ENCODE measurements at places on chromosomes 5 and 9.

- DNase-seq: no peak
These were observed 155.6 kb downstream of the EDIL3 start for GRCh38 chr5:84229045-84229444.

DNA sequence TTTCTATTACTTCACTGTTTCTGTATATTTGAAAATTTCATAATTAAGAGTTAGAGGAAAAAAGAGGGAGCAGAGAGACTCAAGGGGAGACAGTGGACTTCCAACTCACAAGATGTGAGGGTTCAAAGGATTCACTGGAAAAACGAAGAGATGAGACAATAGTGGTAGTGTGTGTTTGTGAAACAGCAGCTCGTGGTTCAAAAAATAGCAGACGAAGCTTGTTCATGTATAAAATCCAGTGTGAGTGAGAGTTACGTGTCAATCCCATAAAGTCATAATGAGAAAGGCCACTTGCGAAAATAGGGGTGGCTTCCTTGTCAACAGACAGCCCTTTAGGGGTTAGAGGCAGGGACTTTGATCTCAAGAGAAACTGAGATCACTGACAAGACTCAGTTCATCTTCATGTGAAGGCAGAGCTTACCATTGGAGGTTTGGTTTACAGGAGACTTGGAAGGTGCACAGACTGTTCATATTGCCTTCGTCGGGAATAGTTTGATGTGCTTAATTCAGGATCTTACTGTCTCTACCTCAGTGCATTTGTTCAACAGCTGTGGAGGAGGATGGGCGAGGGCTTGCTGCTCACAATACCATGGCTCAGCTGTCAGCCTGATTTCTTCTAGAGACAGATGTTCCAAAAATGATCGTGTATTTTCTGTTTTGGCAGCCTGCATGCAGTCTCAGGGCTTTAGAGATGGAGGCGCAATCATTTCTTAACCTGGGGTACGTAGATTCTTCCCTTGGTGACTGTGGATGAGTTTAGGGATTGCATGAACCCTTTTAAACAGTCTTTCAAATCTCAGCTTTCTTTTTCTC, 105.7 kb upstream of the KLF9 start:
- DNase-seq: no peak

DNA sequence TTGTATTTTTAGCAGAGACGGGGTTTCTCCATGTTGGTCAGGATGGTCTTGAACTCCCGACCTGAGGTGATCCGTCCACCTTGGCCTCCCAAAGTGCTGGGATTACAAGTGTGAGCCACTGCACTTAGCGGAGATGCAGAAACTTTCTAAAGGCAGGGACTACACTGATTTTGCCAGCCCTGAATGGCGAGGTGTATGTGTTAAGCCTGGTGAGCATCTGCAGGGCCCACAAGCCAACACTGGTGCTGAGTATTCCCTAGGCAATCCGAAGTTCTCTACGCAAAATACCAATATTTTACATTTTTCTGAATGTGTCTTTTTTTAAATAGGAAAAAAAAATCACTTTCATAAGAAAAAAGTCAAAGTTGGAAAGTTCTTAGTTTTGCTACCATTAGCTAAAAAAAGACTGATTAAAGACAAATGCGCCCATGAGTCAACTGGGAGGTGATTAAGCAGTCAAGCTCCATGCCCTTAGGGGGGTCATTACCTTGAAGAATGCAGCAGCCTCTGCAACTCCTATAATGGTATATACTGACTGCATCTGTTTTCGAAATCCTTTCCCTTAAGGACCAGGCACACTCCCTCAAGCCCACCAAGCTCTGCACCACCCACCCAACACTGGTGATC, 502.8 kb downstream of the BNC2 start:
- no peak for DNase-seq

DNA sequence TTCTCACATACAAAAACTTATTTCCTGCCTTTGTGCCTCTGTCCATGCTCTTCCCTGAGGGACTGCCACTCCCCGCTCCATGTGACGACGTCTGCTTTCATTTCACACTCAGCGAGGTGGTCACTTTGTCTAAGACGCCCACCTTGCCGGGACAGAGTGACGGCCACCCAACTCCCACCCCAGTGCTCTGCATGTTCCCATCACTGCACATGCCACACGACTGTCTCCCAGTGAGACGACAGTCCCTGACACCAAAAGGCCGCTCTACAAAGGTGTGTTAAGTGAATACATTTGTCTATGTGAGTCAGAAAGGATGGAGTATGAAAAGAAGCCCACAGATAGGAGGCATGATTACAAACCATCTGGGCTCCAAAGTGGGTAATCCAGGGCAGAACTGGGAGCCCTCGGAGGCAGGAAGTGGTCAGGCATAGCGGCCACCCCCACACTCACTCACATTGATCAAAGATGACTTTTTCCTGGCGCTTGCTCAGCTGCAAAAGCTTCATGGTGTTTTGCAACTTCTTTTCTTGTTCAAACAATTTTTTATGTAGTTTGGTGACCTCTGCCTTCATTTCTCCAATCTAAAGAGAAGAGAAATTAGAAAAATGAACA, 185.8 kb downstream of the CDK5RAP2 start:
- DNase-seq: peak; percentile 16

- DNase-seq: no peak
These were observed 50.7 kb downstream of the PRRC1 start for GRCh38 chr5:127568166-127568565.

DNA sequence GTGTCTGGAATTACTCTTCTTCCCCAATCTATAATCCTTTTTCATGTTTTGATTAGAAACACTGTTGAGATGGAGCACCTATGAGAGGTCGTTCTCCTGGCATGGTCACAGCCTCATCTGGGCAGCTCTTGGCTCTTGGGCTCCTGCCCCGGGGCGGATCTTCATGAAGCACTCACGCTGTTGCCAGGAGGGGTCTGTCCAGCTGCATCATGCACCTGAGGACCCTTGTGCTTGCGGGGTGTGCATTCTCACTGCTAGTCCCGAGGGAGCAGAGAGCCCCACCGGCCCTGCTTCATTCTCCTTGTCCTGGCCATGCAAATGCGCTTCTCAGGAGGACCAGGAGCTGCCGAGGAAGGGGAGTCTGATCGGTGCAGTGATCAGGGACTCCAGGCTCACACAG, 117.6 kb upstream of the S1PR3 start:
- DNase-seq: no peak

- DNase-seq: no peak
These were observed 307.4 kb downstream of the MAN2A1 start for GRCh38 chr5:109997161-109997560.

GRCh38 chr5:134846641-134846960, 833 bp downstream of the C5orf24 start:
- no peak for DNase-seq

GRCh38 chr5:163342306-163342705, 95.1 kb upstream of the CCNG1 start:
- DNase-seq: no peak

- DNase-seq: no peak
These were observed 106.2 kb downstream of the RXRA start for GRCh38 chr9:134432471-134432870.

- no peak for DNase-seq
These were observed 4.5 kb downstream of the PRELID2 start for GRCh38 chr5:145830594-145830993.

DNA sequence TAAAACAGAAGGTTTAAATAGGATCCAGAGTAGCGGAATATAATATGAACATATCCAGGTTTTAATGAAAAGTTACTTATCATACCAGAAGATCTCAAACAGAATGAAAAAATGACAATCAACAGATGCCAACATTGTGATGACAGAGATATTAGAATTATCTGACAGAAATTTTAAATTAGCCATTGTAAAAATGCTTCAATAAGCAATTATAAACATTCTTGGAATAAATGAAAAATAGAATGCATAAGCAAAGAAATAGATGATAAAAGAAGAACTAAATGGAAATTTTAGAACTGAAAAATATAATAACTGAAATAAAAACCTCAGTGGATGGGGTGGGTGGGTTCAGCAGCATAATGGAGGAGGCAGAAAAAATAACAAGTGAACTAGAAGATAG, 37.2 kb downstream of the ZMAT2 start:
- DNase-seq: no peak

DNA sequence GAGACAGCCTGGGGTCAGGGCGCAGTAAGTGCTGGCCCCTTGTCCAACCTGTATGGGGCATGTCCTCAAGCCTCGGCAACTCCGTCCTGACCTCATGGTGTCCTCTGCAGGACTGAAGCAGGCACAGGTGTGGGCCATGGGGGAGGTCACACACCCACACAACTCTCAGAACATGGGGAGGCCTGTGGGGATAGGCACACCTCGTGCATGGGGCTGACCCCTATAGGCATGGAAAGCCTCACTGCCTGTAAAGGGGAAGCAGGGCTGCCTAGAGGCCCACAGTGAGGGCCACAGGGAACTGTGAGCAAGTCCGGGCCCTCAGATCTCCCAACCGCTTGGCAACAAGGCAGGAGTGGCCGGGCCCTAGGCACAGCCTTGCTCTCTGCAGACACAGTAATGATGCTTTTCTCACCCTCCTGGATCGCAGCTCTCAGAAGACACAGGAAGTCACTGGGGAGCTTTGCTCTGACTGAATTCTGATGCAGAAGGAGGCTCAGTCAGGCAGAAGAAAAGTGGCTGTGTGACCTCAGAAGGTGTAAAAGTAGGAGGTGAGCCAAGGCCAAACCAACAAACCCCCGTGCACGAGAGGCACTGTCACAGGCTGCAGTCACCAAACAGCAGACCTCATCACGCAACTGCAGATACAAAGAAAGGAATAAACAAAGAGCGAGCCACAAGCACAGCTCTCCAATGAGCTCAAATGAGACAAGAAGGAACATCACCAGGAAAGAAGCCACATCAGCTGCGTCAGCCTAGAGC, 5.4 kb downstream of the IPPK start:
- DNase-seq: no peak

DNA sequence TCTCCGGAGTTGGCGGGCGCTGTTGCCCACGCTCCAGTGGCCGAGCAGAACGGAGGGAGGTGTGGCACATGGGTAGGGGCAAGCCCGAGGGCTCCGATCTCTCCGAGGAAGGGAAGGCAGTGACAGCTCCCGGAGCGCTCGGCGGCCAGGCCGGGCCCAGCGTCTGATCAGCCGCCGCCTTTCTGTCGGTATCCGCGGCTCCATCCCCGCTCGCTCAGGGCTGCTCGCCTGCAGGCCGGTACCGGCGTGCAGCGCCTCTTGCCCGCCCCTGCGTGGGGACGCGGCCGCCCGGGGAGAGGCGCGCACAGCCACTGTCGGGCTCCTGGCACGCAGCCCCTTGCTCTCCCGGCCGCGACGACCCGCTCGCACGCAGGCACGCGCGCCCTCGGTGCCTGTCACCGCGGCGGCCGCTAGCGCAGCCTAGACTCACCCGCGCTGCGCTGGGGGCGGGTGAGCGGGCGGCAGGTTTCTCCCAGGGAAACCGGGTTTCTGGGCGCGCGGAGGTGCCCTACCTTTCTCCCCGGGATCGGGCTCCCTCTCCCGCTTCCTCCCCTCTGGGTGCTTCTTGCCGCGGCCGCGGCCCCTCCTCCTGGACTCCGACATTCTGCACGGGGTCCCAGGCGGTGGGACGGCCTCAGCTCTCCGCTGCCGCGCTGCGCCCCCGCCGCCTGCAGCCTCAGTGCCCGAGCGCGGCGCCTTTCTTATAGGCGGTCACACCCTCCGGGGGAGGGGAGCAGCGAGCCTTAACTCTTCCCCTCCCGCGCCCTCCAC, 108.4 kb downstream of the PSD2 start:
- no peak for DNase-seq

- no peak for DNase-seq
These were observed 131.7 kb upstream of the TARS1 start for GRCh38 chr5:33309068-33309467.

DNA sequence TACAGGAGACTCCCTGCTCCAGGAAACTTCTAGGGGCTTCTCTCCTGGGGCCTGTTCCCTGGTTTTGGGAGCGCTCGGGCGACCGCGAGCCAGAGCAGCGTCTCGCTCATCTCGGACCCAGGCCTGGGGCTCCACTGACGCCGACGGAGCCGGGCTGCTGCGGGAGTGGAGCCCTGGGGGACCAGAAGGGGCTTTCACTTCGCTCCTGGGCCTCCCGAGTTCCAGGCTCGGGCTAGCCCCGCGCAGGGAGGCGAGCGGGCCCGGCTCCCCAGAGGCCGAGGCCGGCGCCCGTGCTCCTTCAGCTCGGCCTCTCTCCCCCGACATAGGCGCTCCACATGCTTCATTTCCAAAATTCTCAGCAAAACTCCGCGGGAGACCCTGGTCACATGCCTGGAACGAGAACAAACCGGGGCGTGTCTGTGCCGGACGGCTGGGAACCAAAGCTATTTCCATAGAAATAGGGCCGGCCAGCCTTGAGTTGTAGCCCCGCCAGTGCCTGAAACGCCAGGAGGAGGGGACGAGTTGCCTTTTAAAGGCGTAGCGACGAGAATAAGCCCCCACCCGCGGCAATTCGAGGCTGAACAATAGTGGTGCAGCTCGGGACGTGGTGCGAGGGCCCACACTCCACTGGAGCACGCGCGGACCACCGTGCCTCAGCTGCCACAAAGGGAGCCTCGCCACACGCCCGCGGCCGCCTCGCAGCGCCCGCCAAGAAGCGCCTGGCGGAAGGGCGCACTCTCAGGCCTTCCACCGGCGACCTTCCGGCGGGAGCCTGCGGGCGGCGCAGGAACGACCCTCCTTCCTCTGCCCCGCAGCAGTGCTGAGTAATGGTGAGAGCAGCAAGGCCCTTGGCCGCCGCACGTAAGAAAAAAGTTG, 1.1 kb upstream of the G3BP1 start:
- peak; percentile 15 for DNase-seq

- no peak for DNase-seq
These were observed 308.4 kb downstream of the MSX2 start for GRCh38 chr5:175032741-175033151.

DNA sequence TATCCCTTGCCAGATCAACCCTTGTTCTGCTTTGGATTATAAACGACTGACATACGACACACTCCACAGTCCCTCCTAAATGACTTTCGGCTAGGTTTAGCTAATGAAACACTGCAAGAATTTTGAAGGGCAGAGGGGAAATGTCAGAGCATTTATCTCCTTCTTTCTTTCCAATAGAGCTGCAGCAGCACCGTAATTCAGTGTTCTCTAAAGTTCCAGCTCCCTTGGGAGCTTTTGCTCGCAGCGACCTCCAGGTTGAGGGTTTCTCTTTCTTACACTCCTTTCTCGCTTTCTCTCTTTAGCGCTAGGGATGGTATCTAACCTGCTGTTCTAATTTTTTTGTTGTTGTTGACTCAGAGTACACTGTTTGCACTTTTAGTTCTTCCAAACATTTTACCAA, 467.1 kb upstream of the ST8SIA4 start:
- no peak for DNase-seq

DNA sequence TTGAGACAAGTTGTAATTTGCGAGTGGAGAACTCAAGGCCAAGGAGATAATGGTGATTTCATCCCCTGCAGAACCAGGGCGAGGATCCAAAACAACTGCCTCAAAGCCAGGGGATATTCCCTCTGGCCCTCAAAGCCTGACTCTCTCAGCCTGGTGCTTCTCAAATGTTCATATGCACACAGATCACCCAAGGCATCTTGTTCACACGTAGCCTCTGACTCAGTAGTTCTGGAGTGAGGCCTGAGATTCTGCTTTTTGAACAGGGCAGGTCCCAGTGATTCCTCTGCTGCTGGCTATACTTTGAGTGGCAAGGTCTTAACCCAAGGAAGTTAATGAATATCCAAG, 30.2 kb upstream of the WWC1 start:
- DNase-seq: no peak

- no peak for DNase-seq
These were observed 9.6 kb downstream of the TLE4 start for GRCh38 chr9:79581388-79581787.
